Mesenteric fat pad (tissue), 1 donor: ENCODE measurements at places on chromosomes 6 and 20. TPM values are rescaled to one million over a fixed set of nuclear protein-coding genes. Genes with fewer than 3 reads are reported as not detected.
A peak's percentile ranks its signal among the peaks of the same experiment; 100 is the strongest.

- peak; percentile 1 for DNase-seq
Measured at GRCh38 chr6:13765570-13765969, 48.8 kb downstream of the MCUR1 start.

DNA sequence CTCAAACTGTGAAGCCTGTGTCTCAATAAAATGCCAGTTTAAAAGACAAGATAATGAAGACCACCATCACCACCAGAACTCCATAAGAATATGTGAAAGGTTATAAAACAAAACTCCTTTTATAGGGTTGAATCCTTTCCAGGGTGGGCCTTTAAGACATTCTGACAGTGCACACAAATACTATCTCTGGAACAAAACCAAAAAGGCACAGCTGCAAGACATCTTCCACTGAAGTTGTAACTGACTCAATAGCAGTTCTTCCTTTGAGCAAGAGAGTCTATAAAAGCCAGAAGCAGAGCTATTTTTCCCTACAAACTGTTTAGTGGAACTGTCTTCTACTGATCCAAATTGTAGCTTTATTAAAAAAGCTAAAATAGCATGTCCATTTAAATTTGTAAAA, 81.6 kb downstream of the EPB41L2 start:
- DNase-seq = no peak

DNA sequence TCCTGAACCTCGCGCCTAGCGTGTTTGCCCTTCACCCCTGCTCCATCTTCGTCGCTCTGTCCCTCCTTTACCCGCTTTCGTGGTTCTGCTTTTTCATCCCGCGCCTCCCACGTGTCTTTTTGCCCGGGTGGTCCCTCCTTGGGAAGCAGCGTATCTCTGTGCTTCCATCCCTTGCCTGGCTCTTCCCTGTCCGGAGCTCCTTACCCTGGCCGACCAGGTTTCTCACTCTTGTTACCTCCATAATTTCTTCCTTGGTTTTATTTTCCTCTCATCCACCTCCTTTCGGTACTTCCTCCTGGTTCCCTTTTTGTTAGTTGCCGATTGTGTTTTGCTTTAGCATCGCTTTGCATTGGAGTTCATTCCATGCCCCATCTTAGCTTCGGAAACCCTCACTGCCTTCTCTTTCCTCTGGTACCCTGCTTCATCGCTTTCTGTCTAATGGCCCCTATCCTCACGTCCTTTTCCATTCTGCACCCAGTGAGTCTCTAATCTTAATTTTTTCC, 735 bp downstream of the FAM135A start:
- DNase-seq = no peak

DNA sequence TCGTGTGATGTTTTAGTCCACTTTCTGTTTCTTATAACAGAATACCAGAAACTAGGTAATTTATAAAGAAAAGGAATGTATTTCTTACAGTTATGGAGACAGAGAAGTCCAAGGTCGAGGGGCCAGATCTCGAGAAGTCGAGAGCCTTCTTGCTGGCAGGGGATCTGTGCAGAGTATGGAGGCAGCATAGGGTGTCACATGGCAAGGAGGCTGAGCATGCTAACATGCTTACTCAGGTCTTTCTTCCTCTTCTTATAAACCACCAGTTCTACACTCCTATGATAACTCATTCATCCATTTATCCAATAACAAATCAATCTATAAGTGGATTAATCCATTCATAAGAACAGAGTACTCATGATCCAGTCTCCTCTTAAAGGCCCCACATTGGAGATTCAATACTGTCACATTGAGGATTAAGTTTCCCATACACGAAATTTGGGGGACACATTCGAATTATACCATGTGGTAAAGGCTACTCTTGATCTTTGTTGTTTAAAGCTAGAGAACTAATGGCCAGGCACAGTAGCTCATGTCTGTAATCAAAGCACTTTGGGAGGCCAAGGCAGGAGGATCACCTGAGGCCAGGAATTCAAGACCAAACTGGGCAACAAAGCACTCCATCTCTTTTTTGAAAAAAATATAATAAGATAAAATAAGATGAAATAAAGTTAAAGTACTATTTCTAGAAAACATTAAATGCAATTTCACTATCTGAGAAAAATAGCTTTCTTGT, 2.1 kb downstream of the GOPC start:
- DNase-seq = no peak

DNA sequence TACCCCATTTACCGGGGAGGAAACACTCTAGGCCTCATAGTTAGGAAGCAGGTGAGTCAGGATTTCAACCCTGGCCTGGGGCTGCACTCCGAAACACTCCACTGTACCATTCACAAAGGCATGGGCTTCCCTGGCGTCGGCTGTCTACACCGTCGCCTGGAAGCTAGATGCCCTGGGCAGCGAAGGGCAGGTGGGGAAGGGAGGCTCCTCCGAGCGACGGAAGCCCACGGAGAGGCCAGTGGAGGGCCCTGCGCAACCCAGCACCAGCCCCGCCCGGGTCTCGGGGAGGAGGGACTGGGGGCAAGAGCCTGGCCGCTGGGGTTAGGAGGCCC, 16.1 kb downstream of the SDCBP2 start:
- DNase-seq = no peak

GRCh38 chr20:46691196-46691595, 2.0 kb upstream of the TP53RK start:
- no peak for DNase-seq

DNA sequence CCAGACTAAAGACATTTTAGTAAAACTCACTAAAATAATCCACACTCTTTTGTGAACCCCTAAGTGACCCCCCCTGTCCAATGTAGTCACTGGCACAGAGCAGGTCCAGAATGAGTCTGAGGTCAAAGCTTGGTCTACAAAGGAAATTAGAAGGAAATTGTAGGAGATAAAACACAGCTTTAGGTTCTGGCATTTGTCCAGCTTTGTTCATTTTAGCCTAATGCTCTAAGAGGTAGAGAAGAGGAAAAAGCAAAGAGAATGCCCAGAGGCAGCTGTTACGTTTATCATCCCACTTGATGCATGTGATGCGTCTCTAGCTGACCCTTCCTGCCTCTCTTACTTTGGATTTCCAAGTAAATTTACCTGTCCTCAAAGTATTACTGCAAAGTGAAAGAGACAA, 62.5 kb downstream of the CNKSR3 start:
- no peak for DNase-seq

GRCh38 chr20:60206259-60206658, 248.0 kb downstream of the CDH26 start:
- DNase-seq = no peak

DNA sequence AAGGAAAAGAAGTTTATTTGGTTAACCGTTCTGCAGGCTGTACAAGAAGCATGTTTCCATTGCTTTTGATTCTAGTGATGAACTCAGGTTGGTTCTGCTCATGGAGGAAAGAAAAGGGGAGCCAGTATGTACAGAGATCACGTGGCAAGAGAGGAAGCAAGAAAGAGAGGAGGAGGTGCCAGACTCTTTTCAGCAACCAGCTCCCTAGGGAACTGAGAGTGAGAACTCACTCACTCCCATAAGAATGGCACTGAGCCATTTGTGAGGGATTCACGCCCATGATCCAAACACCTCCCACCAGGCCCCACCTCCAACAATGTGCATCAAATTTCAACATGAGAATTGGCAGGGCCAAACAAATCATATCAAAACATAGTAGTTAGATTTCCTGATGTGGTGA, 649.1 kb downstream of the EPM2A start:
- DNase-seq = no peak

The KIAA0408 gene
- 2.7 TPM for total RNA-seq

DNA sequence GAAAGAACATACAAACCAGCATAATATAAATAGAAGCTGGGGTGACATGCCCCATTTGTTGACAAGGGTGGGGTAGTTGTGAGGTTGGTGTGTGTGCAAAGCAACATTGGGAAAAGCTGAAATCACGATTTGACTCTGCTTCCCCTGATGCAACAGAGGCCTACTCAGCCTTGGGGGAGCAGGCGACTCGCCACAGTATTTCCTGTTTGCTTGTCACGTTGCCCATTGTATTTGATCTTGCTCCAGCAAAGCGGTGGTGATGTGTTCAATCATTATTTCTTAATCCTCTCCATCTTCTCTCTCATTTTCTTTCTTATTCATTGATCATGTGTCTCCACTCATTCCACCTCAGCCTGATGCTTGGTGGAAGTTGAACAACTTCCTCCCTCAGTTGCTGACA, 165.8 kb upstream of the CITED2 start:
- DNase-seq = no peak

The PRKN gene
- 10.1 TPM for total RNA-seq

The NT5E gene
- 35.4 TPM for total RNA-seq

- DNase-seq = no peak
Measured at GRCh38 chr6:163695414-163695864, 280.9 kb downstream of the QKI start.

DNA sequence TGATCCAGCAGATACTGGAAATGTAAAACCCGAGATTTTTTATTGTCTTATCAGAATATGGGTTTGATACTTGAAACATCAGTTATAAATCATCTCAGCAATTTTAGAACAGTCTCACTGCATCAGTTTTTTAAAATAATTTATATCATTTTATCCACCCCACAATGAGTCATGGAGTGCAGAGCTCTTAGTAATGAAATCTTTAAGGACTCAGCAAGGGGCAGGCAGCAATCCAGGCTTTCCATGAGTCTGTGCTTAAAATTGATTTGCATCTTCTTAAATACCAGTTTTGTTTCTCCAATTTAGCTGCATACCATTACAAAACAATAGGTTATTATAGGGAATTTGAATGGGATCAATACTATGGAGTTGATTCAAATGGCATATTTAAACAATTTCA, 832.3 kb downstream of the C6orf118 start:
- DNase-seq = no peak

DNA sequence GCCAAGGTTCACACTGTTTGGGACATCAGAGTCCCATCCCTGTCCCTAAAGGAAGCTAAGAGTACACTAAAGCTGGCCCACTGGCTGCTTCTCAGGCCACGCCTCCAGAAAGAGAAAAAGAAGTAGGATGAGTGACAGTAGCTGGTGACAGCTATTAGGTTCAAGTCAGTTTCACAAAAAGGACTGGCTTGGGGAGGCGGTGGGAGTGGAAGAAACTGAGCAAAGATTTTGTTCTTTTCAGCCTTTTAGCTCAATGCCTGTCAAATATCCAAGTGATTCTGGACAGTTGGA, 374.7 kb downstream of the ZFAND3 start:
- no peak for DNase-seq

DNA sequence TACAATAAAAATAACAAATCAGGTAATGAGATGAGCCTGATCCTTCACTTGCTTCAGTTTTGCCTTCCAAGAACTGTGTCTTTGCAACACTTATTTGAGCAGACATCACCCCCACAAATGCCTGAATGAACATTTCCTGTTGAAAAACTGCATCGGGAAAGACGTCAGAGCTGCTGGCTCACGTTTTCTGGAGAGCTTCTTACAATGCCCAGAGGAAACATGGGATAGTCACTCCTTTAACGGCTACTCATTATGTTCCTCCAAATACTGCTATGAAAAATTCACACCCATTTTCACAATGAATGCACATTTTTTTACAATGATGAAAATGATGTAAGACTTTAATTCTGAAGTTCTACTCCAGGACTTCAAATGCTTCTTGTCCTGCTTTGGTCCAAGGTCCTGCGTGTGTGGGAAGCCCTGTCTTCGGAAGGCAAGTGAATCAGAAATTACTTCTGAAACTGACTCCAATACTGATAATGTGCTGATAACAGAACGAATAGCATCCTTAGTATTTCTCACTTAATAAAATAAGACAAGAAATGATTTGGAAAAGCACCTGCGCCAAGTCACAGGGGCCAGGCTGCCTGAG, 238.0 kb downstream of the ANKRD60 start:
- DNase-seq = no peak

GRCh38 chr6:166839569-166839968, 116.8 kb downstream of the RNASET2 start:
- no peak for DNase-seq

- no peak for DNase-seq
Measured at GRCh38 chr6:168397012-168397411, 44.0 kb upstream of the SMOC2 start.

The ZFP57 gene
- total RNA-seq = not detected

DNA sequence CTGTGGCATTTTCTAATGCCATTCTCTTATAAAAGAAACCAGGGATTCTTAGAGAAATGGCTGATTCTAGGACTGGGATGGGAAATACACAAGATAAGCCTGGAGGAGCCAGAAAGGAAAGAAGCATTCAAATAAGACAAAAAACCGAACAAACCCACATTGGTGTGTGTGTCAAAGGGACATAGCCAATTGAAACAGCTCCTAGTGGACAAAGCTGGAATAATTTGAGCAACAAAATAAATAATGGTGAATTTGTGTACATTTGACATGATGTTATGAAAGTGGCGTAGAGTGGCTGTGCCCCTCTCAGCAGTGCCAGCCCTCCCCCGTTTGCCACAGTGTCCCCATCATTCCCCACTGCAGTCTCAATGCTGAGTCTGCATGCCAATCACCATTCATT, 55.5 kb downstream of the B3GAT2 start:
- DNase-seq = no peak

The LIN28B gene
- not detected for total RNA-seq

DNA sequence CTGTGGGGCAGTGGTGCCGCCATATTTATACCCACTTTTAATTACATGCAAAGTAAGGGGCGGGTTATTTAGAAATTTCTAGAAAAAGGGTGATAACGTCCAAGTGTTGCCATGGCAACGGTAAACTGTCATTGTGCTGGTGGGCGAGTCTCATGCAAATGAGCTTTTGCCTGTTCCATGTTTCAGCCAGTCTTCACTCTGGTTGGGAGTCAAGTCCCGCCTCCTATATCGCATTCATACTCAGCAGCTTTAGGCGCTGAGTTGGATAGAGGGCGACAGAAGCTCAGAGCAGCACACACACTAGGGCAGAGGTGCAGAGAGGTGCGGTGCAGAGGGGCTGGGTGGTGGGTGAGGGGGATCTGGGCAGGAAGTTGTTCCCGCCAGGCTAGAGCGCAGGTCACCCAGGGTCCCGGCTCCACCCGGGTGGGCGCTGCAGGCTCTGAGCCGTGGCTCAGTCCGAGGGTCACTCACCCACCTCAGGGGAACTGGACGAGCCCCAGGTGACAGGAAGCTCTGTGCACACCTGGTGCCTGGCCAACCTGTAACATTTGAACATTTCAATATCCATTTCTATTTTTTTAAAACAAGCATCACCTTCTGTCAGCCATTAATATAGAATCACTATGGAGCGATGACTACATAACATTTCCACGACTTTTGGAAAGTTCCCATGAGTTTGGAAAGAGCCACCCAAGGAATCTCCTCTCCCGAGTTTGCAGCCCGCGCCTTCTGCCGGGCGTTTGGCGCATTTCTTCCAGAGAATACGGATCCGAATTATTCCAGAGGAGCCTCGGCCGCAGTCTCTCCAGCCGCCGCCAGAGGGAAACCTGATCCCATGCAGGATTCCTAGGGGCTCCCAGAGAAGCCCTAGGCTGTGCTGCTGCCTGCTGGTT, 89.1 kb upstream of the PHACTR3 start:
- DNase-seq = no peak

The COL21A1 gene
- 1.3 TPM for total RNA-seq

The HLA-DPA1 gene
- total RNA-seq = 82.5 TPM

The IER3 gene
- 146 TPM for total RNA-seq
